ENCODE measurements at places on chromosomes 1 and 21.

- no peak for DNase-seq
These were observed 298.3 kb downstream of the RWDD3 start for GRCh38 chr1:95532335-95532734.

GRCh38 chr1:235468970-235469369 lies 35.3 kb downstream of the B3GALNT2 start:
- no peak for DNase-seq

DNA sequence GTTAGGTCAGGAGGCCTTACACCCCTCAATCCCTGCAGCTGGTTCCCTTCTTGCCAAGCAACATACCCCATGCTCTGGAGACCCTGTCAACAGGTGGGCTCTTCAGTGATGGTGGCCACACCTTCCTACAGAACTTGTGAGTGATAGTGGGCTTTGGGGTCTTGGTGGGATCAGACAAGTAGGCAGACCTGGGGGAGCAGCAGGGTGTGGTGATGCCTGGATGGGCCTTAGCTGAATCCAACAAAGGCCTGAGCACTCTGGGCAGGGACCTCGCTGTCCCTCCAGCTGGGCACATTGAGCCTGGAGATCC lies 14.9 kb downstream of the FAAH start:
- no peak for DNase-seq

DNA sequence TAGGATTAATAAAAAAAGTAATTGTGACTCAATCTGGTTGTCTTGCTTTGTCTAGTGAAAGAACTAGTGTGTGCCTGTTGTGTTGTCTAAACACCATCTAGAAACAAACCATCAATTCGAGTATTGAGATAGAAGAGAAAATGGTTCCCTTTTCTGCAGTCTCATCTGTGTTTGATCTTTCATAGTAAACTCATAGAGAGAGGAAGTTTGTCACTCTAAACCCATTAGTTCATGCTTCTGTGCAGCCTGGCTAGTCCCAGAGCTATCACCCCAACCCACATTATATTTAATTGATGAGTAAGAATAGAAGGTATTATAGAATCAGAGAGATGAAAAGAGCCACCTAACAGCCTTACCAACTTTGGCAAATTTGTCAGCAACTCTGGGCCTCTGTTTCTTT lies 99.5 kb downstream of the TGFB2 start:
- no peak for DNase-seq

DNA sequence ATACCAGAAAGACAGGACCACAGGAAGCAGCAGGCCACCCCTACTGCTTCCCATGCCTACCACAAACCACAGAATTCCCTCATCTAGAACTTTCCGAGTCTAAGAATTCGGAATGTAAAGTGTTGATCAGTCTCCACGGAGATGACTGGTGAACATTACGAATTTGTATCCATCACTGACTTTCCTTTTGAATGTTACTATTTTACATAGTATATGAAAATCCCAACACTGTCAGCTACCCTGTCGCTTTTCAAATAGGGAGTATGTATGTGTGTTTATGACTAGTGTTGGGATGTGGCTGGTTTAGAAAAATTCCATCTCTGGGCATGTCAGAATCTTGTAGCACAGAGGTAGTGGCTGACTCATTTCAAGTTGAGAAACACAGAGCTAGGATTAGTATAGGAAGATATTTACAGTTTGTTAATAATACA lies 118.2 kb downstream of the COQ8A start:
- DNase-seq = no peak

- no peak for DNase-seq
These were observed 33.5 kb upstream of the IL19 start for GRCh38 chr1:206736878-206737728.

Measured in hematopoietic multipotent progenitor cell (in vitro differentiated cells).